Glutamatergic neuron (in vitro differentiated cells): ENCODE measurements at places on chromosomes 1 and 21.

- peak overlapping the region; percentile 76 for H3K4me3 ChIP-seq
- H3K36me3 ChIP-seq, result no peaks in the 10 kb centered on the region
- peaks cover 7% of the 10 kb centered on the region for H3K27me3 ChIP-seq
- peak; percentile 59 for DNase-seq
- H3K27ac ChIP-seq, result peak overlapping the region; percentile 85
Observed at GRCh38 chr1:25922056-25922970, 16.1 kb upstream of the STMN1 start.

GRCh38 chr1:234607109-234608024 lies 2.6 kb downstream of the IRF2BP2 start:
- H3K4me1 ChIP-seq, result peaks cover 15% of the 10 kb centered on the region
- H3K27ac ChIP-seq, result peak overlapping the region; percentile 99
- H3K36me3 ChIP-seq, result peaks cover 38% of the 10 kb centered on the region
- peaks cover 43% of the 10 kb centered on the region for H3K27me3 ChIP-seq

- peak overlapping the region; percentile 98 for H3K4me3 ChIP-seq
- no peaks in the 10 kb centered on the region for H3K36me3 ChIP-seq
- peaks cover 15% of the 10 kb centered on the region for H3K27me3 ChIP-seq
- peaks cover 4% of the 10 kb centered on the region for H3K4me1 ChIP-seq
Observed at GRCh38 chr1:193120604-193121166, 1.1 kb upstream of the CDC73 start.

DNA sequence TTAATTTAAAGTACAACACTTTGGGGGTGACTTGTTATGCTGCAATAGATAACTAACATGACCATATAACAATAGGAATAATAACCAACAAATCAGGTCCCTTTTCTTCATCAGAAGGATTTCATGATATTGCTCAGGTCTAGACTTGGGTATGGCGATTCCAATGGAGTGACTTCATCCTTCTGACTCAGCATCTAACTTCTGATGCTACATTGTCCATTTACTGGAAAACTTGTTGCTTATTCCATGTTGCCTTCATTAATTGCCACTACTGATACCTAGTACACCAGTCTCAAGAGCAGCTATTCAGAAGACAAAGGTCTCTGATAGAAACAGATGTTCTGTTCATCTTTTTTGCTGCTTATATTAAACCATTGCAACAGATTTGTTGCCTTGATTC lies 324.3 kb downstream of the TGFB2 start:
- no peak for DNase-seq
- no peaks in the 10 kb centered on the region for H3K36me3 ChIP-seq
- H3K27me3 ChIP-seq, result peaks cover 2% of the 10 kb centered on the region
- H3K4me3 ChIP-seq, result no peak overlapping the region

- H3K4me1 ChIP-seq, result peaks cover 77% of the 10 kb centered on the region
- H3K27me3 ChIP-seq, result peaks cover 14% of the 10 kb centered on the region
- peak overlapping the region; percentile 83 for H3K27ac ChIP-seq
Observed at GRCh38 chr1:19407494-19408096, 77.7 kb downstream of the CAPZB start.

DNA sequence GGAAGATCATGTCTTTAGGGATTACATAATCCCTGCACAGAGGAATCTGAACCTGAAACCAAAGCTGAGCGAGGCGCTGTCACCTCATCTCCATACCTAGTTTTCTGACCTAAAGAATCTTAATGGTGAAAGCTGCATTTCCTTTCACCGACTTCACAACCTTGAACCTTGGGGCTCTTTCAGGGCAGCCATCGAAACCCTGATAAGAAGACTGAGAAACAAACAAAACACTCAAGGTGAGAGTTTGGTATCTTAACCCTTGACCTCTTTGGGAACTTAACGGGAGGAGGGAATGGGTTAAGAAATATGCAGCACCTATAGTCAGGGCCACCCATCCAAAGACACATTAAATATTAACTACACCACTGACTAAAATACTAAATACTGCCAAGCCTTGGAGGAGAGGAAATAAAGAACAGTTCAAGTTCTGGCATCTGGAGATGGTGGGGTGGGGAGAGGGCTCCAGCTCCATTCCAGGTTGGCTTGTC lies 2.0 kb downstream of the C1orf116 start:
- no peak overlapping the region for H3K4me3 ChIP-seq
- DNase-seq, result no peak
- no peaks in the 10 kb centered on the region for H3K4me1 ChIP-seq
- peaks cover 1% of the 10 kb centered on the region for H3K27me3 ChIP-seq

- H3K36me3 ChIP-seq, result no peaks in the 10 kb centered on the region
- peak overlapping the region; percentile 46 for H3K4me3 ChIP-seq
- no peak overlapping the region for H3K27ac ChIP-seq
- H3K4me1 ChIP-seq, result peaks cover 37% of the 10 kb centered on the region
- peaks cover 3% of the 10 kb centered on the region for H3K27me3 ChIP-seq
Observed at GRCh38 chr1:66351478-66351877, 182.5 kb upstream of the SGIP1 start.

- H3K36me3 ChIP-seq, result no peaks in the 10 kb centered on the region
- H3K27ac ChIP-seq, result no peak overlapping the region
- H3K4me3 ChIP-seq, result no peak overlapping the region
- H3K4me1 ChIP-seq, result peaks cover 20% of the 10 kb centered on the region
- no peak for DNase-seq
- H3K27me3 ChIP-seq, result peaks cover 3% of the 10 kb centered on the region
Observed at GRCh38 chr1:61132645-61133334, 50.4 kb downstream of the NFIA start.

GRCh38 chr1:161379071-161379470 lies 11.4 kb upstream of the CFAP126 start:
- no peak overlapping the region for H3K4me3 ChIP-seq
- peaks cover 1% of the 10 kb centered on the region for H3K4me1 ChIP-seq
- no peak overlapping the region for H3K27ac ChIP-seq
- no peaks in the 10 kb centered on the region for H3K27me3 ChIP-seq
- H3K36me3 ChIP-seq, result no peaks in the 10 kb centered on the region

GRCh38 chr1:229749992-229750391 lies 123.9 kb downstream of the URB2 start:
- H3K4me1 ChIP-seq, result peaks cover 2% of the 10 kb centered on the region
- H3K4me3 ChIP-seq, result no peak overlapping the region
- H3K36me3 ChIP-seq, result peaks cover 8% of the 10 kb centered on the region
- DNase-seq, result no peak

- no peaks in the 10 kb centered on the region for H3K36me3 ChIP-seq
- H3K27ac ChIP-seq, result no peak overlapping the region
- H3K27me3 ChIP-seq, result no peaks in the 10 kb centered on the region
- no peak overlapping the region for H3K4me3 ChIP-seq
Observed at GRCh38 chr1:22685591-22686059, 25.0 kb upstream of the EPHB2 start.

GRCh38 chr1:6948861-6949260 lies 163.6 kb downstream of the CAMTA1 start:
- no peak overlapping the region for H3K27ac ChIP-seq
- H3K4me3 ChIP-seq, result no peak overlapping the region
- H3K4me1 ChIP-seq, result peaks cover 14% of the 10 kb centered on the region
- peaks cover 4% of the 10 kb centered on the region for H3K27me3 ChIP-seq
- no peaks in the 10 kb centered on the region for H3K36me3 ChIP-seq

GRCh38 chr1:216815260-216816131 lies 92.3 kb upstream of the ESRRG start:
- peaks cover 33% of the 10 kb centered on the region for H3K4me1 ChIP-seq
- H3K27me3 ChIP-seq, result peaks cover 3% of the 10 kb centered on the region
- no peaks in the 10 kb centered on the region for H3K36me3 ChIP-seq
- H3K4me3 ChIP-seq, result peak overlapping the region; percentile 48
- peak; percentile 60 for DNase-seq
- peak overlapping the region; percentile 78 for H3K27ac ChIP-seq

DNA sequence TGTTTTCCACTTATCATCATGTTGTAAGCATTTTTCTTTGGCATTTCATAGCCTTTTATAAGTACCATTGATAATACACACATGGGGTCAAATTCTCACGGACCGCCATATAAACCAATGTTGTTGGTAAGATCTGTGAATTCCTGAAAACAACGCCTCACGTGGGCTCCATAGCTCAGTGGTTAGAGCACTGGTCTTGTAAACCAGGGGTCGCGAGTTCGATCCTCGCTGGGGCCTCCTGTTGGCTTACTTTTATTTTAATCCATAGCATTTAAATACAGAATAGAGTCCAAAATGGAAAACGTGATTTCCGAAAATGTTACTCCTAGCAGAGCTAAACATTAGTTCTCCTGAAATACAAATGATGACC lies 83.1 kb downstream of the HHIPL2 start:
- H3K36me3 ChIP-seq, result no peaks in the 10 kb centered on the region
- H3K4me3 ChIP-seq, result peak overlapping the region; percentile 85
- peaks cover 9% of the 10 kb centered on the region for H3K27me3 ChIP-seq

DNA sequence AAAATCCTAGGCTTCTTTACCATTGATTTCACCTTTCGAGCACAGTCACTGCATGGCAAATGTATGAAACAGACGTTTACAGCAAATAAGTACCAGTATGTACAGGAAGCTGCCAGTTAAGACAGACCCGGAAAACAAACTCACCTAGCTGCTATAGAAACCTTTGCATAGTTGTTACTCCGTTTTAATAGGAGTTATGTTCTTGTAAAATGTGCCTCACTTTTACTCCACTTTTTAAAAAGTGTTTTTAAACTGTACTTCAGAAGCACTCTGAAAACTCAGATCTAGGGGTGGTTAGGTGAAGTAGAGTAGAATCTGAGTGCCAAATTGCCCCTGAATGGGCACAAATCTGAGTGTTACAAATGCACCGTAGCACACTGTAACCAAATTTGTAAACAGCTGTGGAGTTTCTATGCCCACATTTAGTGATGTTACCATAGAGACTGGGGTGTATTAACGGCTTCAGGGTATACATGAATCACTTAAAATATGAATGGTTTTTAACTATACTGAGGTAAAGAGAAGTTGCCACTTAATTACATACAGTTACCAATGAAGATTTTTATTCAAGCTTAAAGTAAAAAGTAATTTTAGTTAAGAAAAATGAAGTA lies 30.7 kb downstream of the CNIH4 start:
- no peaks in the 10 kb centered on the region for H3K36me3 ChIP-seq
- no peaks in the 10 kb centered on the region for H3K4me1 ChIP-seq
- DNase-seq, result no peak

GRCh38 chr1:11174261-11174942 lies 14.8 kb upstream of the ANGPTL7 start:
- DNase-seq, result no peak
- H3K27ac ChIP-seq, result no peak overlapping the region
- no peaks in the 10 kb centered on the region for H3K27me3 ChIP-seq
- no peak overlapping the region for H3K4me3 ChIP-seq
- H3K4me1 ChIP-seq, result peaks cover 6% of the 10 kb centered on the region
- H3K36me3 ChIP-seq, result no peaks in the 10 kb centered on the region

GRCh38 chr1:182603646-182604174 lies 479 bp downstream of the RGS16 start:
- DNase-seq, result no peak
- no peak overlapping the region for H3K4me3 ChIP-seq
- H3K27me3 ChIP-seq, result peaks cover 2% of the 10 kb centered on the region
- peaks cover 20% of the 10 kb centered on the region for H3K4me1 ChIP-seq
- H3K36me3 ChIP-seq, result no peaks in the 10 kb centered on the region

DNA sequence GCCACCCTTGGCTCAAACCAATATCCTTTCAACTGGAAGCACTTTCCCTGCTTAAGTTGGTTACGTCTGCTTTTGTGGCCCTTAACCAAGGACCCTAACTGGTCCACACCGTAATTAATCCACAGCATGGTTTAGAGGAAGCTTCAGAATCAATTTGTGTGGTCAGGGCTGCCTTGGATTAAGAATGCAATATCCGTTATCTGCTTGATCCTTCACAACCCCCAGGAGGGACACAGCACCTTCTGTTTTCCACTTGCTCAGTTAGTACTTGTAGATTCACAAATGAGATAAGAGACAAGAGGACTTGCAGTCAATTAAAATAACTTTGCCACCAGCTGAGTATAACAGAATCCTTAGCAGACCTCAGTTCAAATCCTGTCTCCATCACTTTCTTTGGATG lies 56.9 kb upstream of the LRP8 start:
- no peak for DNase-seq
- no peak overlapping the region for H3K4me3 ChIP-seq

- H3K4me3 ChIP-seq, result no peak overlapping the region
- H3K27ac ChIP-seq, result no peak overlapping the region
Observed at GRCh38 chr1:235207209-235207565, 46.1 kb upstream of the RBM34 start.

- peaks cover 3% of the 10 kb centered on the region for H3K27me3 ChIP-seq
- H3K36me3 ChIP-seq, result no peaks in the 10 kb centered on the region
- H3K27ac ChIP-seq, result no peak overlapping the region
- peaks cover 4% of the 10 kb centered on the region for H3K4me1 ChIP-seq
Observed at GRCh38 chr21:44946254-44947041, 6.6 kb downstream of the SLX9 start.

DNA sequence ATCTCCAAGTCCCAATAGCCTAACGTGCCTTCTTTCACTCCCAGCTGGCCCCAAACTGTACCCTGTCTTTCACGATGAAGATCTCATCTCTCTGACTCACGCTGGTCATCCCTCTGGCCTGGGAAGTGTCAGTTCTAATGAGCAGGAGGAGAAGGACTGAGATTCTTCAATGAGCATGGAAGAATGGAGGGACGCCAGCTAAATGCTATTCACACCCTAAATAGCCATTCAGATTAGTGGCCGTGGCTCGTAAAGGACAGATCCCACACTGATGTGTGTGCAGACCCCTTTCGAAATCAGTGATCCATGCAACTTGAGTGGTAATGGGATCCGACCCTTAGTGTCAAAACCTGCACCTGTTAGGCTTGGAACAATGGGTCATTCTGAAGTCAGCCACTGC lies 75.9 kb upstream of the SMYD2 start:
- no peaks in the 10 kb centered on the region for H3K27me3 ChIP-seq
- peaks cover 14% of the 10 kb centered on the region for H3K4me1 ChIP-seq
- H3K27ac ChIP-seq, result no peak overlapping the region
- DNase-seq, result no peak
- H3K4me3 ChIP-seq, result no peak overlapping the region

DNA sequence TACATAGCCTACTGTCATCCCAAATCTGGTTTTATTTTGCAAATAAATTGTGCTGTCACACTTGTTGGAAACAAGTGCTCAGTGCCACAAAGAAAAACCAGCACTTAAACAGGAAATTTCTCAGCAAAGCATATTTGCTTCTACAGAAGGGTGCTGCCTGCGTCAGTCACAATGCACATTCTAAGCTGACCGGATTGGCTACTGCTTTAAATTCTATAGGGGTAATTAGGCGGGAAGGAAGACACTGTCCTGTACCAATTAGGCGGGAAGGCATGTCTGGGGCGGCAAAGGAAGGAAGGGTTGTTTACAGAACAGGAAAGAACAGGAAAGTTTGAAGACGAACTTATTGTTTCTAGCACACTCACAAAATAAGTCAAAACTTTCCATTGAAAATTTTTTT lies 2.8 kb downstream of the IFI16 start:
- no peak overlapping the region for H3K27ac ChIP-seq
- no peak overlapping the region for H3K4me3 ChIP-seq
- no peak for DNase-seq
- no peaks in the 10 kb centered on the region for H3K4me1 ChIP-seq
- H3K36me3 ChIP-seq, result no peaks in the 10 kb centered on the region

GRCh38 chr1:232046451-232047306 lies 420.1 kb downstream of the DISC1 start:
- H3K27ac ChIP-seq, result no peak overlapping the region
- no peaks in the 10 kb centered on the region for H3K27me3 ChIP-seq
- peak overlapping the region; percentile 3 for H3K4me3 ChIP-seq
- no peak for DNase-seq
- peaks cover 5% of the 10 kb centered on the region for H3K36me3 ChIP-seq

- H3K27me3 ChIP-seq, result peaks cover 9% of the 10 kb centered on the region
- no peak for DNase-seq
- no peak overlapping the region for H3K4me3 ChIP-seq
Observed at GRCh38 chr1:228242409-228242808, 34.6 kb downstream of the OBSCN start.
